ENCODE measurements at places on chromosomes 2 and 18.

- DNase-seq = no peak
Observed at GRCh38 chr2:28333606-28334526, 58.8 kb upstream of the FOSL2 start.

DNA sequence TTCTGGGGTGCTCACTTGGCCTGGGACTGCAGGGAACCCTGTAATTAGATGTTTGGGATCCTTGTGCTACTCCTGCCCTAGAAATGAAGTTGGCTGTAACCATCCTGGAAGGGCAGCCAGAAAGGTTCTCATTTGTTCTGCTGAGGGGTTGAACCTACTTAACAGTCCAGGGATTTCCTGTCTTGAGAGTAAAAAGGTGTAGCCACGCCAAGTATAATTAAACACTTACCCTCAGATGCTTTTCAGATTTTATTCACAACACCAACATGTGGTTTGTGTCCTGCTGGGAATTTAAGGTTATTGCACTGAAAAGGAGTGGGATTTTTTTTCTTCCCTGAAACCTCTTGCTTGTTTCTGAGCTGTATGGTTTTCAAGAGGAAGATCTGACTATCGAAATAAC lies 222.4 kb upstream of the APCDD1 start:
- no peak for DNase-seq

GRCh38 chr2:51597086-51597485 lies 565.2 kb upstream of the NRXN1 start:
- DNase-seq = no peak

DNA sequence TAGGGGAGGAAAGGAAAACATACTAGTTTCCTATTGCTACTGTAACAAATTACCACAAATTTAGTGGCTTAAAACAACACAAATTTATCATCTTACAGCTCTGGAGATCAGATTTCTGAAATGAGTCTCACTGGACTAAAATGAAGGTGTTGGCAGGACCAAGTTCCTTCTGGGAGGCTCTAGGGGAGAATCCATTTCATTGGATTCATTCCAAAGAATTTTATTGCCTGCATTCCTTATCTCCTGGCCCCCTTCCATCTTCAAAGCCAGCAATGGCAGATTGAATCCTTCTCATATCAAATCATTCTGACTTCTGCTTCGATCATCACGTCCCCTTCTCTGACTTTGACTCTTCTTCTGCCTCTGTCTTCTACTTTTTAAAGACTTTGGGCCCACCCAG lies 250.9 kb downstream of the IRS1 start:
- DNase-seq = no peak

- no peak for DNase-seq
Observed at GRCh38 chr2:214542866-214543265, 132.0 kb downstream of the VWC2L start.

DNA sequence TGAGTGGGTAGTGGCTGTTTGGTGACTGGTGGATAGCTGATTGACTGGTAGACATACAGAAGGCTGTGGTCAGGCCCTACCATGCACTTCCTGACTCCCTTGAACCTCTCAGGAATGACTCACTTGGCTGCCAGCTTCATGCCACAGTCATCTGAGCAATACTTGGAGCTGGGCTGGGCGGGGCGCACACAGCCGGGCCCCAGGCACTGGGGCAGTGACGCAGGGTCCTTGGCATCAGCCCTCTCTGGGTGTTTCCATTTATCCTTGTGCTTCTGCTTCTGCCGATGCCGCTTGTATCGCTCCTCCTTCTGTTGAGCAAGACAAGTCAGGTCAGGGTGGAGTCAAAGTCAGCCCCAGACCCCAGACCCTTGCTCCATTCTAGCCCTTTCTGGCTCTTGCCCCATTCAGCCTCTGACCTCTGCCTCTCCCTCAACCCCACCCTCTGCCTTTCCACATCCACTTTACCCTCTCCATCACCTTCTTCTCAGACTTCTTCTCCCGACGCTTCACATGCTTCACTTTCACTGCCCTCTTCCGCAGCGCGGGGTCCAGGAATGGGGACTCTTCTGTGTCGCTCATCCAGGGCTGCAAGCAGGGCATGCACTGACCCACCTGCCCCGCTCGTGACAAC lies 3.0 kb upstream of the MBD1 start:
- no peak for DNase-seq

DNA sequence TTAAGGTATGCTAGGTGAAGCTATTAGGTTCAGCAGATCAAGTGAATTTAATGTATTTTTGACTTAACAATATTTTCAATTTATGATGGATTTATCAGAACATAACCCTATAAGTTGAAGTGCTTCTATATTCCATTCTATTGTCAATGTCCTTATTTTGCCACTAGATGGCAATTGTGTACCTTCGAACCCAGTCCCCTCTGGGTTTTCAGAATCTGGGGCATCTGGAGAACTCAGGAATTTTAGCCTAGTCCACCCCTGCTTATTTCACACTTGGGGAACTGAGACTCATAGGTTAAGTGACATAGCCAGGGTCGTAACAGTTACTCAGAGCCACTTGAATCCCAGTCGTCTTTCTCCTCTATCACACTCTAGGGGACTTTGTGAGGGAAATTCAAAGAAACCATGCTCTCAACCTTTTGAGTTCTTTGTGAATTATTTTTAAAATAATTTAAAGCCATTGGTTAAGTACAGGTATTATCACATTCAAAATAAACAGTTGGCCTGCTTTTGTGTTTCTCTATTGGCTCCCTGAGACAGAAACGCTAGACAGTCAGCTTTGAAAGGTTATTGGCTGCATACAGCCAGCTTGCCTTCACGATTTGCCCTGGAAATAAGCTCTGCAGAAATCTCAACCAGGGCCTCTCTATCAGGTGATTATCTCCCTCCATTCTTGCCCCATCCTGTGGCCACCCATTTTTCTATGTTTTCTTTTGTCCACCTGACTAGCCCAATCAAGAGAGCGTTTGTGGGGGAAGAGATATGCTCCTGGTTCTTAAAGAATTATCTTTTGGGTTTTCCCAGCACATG lies 145.0 kb downstream of the TTC27 start:
- no peak for DNase-seq

DNA sequence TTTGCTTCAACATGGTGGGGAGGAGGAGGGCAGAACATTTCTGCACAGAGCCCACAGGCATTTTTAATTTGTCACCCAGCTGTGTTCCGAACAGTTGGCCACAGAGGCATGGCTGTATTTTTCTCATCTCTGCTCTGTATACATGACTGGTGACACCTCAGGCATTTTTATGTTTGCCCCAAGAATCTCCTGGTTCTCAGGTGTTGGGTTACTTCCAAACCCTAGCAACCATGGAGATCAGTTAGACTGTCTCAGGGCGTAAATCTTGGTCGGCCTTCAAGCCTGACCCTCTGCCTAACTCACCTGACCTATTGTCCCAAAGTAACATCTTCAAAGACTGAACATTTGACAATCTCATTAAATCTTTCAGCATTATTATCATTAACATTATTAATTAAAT lies 100.0 kb downstream of the ABCA12 start:
- DNase-seq = no peak

DNA sequence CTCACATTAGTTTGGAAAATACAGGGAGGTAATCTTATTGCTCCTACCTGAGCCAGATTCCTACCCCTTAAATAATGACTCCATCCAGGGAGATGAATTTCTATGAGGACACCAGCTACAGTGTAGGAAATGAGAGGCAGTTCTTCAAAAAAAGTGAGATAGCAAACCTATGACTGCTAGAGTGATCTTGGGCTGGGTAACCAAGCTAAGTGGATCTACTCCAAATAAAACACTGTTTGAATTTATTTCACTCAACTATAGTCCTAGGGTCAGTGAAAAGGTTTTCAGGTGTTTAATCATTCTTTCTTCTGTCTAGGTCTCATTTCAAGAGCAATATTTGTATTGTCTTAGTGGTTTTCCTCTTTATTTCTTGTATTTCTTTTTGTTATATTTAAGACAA lies 272.1 kb upstream of the VWC2L start:
- DNase-seq = no peak

DNA sequence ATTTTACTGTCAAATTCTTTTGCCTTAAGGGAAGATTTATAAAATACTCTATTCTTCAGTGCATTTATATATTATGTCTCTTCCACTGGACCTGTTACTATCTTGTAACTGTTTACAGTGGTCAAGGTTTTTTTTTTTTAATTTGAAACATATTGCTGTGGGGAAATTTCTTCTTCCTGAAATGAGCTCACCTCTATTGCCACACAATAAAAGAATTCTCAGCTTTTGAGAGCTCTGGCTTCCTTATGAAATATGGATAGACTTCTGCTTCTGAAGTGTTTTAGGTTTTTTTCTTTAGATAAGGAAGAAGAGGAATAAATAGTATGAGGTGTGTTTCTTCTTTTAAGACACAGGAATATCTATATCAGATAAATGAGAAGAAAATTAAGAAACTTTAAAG lies 7.7 kb downstream of the VRK2 start:
- no peak for DNase-seq

DNA sequence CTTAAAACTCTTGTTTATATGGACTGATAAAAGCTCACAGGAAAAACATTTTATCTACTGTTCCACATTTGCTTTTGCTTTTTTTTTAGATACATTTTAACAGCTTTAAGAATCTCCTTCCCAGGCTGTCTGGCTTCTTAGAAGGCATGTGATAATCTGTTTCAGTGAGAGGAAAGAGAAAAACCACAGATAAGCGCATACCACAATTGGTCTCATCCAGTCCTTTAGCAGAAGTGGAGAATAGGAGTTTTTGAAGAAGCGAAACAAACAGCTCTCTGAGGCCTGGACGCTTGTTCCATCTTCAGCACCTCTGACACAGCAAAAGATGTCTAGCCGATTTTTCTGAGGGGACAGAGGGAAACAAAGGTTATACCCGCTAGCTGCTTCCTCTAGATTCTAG lies 37.6 kb downstream of the RMC1 start:
- no peak for DNase-seq

DNA sequence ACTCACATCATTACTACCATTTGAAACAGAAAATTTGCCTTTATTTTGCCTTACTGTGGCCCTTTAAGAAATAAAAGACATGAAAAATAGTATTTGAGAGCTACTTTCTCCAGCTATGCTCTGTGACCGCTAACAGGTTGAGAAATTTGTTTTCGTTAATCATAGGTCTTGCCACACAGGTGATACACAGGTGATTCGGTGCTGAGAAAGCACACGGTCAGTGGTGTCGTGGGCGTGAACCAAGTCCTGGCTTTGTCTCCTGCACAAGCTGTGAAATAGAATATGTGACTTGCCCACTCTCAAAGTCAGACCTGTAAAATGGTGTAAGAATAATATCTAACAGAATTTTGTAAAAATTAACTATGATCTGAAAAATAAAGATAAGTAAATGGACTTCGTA lies 155.3 kb upstream of the SLC39A10 start:
- DNase-seq = no peak

GRCh38 chr2:240343548-240343947 lies 91.9 kb upstream of the GPC1 start:
- no peak for DNase-seq

GRCh38 chr2:138814123-138814898 lies 34.1 kb upstream of the NXPH2 start:
- DNase-seq = no peak

DNA sequence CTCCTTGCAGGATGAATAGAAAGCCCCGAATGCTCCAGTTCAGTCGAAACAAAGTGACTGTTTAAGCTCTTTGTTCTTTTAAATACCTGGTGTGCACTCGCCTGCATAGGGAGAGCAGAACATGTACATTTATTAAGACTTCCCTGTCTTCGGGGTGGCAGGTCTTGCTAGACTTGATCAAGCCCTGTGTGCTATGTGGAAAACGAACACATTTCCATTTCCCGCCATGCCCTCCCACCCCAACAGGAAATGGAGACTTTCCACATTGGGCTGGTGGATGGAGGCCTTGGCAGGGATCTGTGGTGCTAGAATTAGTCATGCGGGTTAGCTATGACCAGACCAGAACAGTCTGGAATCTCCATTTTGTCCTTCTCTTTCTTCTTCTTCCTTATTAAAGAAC lies 321.0 kb upstream of the THSD7B start:
- DNase-seq = no peak

GRCh38 chr2:149055751-149056150 lies 17.3 kb downstream of the LYPD6B start:
- no peak for DNase-seq

DNA sequence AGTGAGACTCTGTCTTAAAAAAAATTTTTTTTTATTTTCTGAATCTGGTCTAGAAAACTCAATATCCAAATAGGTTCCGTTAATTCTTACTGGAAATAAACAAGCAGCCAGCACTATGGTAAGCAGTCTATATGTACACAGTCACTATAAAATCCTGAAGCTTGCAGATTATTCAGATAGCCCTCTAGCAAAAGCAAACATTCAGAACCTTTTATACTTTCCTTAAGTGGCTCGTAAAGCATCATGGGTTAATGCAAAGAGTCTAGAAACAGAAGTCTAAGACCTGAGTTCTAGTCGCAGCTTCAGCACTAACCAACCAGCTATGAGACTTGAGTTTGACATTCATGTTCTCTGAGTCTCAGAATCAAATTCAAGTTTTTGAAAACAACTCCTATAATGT lies 51.9 kb downstream of the SIGLEC15 start:
- DNase-seq = no peak

DNA sequence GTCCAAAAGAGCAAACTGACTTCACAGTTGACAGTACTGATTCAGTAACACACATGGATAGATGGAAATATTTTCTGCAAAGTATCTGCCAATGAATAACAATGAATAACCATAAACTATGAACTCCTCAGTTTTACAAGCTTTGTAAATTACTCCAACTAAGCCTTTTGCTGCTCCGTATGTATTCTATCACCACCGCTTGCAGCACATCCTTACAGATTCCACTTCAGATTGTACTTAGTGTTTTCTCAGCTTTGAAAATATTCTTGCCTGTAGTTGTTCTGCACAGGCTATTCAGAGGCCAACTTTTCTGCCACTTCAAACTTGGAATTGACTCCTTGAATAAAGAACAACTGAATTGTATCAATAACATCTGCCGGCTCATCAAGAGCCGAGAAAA lies 36.2 kb downstream of the TLK1 start:
- DNase-seq = no peak

- no peak for DNase-seq
Observed at GRCh38 chr2:174591740-174592139, 5.9 kb downstream of the WIPF1 start.

DNA sequence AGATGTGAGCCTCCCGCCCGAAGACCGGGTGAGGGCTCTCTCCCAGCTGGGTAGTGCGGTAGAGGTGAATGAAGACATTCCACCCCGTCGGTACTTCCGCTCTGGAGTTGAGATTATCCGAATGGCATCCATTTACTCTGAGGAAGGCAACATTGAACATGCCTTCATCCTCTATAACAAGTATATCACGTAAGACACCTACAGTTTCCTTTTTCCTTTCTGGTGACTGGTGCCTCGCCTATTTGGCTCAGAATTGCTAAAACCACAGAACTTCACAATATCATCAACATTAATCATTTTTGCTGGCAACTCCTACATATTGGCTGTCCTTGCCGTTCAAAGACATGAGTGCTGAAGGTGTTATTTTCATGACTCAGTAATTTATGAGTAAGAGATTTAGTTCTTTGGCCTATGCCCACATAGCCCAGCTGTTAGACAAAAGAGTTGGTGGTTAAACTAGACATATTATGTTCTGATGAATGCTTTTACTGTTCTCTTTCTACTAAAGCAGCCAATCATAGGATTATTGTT lies 2.2 kb downstream of the STAMBP start:
- no peak for DNase-seq

- no peak for DNase-seq
Observed at GRCh38 chr2:224959556-224959955, 82.7 kb downstream of the DOCK10 start.
